ENCODE measurements at places on chromosomes 1 and 21.

- DNase-seq = no peak
These were observed 262.1 kb downstream of the AKT3 start for GRCh38 chr1:243587823-243588560.

DNA sequence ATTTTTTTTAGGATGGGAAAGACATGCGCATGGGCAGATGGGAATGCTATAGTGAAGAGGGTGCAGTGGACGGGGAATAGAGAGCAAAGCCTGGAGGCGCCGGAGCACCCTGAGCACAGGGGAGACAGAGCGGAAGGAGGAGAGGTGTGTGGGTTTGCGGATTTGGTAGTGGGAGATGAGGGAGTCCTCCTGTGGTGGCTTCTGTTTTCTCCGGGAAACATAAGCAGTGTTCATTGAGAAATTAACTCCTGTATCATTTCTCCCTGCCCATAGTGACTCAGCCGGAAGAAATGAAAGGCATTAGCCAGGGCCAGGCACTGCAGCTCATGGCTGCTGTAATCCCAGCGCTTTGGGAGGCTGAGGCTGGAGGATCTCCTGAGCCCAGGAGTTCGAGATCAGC is 4.7 kb upstream of the PTPRF start:
- no peak for DNase-seq

DNA sequence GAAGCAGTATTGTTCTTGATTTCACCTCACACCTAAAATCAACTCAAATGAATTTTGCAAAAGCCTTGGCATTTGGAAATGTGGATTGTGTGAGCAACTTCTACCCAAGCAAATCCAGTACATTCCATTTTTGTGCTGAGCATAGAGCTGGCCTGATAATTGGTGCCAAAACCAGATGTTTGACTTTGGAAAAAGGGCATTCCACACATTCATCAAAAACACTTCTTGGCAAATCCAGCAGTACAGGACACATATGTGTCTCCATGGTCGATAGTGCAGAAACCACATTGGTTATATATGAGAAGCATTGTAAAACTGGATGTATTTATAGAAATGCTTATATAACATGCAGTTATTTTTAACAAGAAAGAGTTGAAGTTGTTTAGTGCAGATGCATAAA is 210.4 kb downstream of the KCNK2 start:
- DNase-seq = no peak

- DNase-seq = no peak
These were observed 4.2 kb upstream of the NVL start for GRCh38 chr1:224333939-224334786.

DNA sequence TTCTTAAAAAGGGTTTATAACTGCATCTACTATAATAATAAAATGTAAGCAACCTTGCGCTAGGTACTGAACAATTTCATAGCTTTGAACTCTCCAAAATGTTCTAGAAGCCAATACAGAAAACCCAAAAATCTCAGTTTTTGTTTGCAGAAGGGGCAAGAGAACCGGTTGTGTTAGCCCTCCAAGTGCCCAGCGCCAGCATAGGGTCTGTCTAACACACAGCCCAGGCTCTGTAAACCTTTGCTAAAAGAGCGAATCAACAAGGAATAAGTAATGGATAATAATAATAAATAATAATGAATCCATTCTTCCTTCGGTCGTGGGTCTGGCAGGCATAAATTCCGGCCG is 333 bp upstream of the CHAF1B start:
- no peak for DNase-seq

- DNase-seq = no peak
These were observed 134.1 kb downstream of the SLC30A10 start for GRCh38 chr1:219794085-219794743.
